OCI-LY7 (cell line): ENCODE measurements at places on chromosomes 16 and 17.

DNA sequence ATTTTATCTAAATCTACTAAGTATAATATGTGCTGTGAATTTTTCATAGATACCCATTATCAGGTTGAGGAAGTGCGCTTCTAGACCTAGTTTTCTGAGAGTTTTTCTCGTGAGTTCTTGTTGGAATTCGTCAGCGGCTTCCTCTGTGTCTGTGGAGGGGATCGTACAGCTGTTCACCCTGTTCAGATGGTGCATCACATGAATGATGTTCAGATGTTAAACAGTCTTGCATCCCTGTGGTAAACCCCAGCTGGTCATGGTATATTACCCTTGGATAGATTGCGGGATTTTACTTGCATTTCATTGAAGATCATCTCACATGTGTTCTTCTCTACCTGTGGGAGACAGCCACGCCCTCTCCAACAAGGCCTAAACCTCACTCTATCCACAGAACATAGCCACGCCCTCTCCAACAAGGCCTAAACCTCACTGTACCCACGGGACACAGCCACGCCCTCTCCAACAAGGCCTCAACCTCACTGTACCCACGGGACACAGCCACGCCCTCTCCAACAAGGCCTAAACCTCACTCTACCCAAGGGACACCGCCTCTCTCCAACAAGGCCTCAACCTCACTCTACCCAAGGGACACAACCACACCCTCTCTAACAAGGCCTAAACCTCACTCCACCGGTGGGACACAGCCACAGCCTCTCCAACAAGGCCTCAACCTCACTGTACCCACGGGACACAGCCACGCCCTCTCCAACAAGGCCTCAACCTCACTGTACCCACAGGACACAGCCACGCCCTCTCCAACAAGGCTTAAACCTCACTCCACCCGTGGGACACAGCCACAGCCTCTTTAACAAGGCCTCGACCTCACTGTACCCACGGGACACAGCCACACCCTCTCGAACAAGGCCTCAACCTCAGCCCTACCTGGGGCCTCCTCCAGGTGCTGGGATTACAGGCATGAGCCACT is 180.2 kb upstream of the CHMP6 start:
- no peak for DNase-seq

- DNase-seq: no peak
These were observed 376.4 kb downstream of the SLC39A11 start for GRCh38 chr17:72715906-72716572.

DNA sequence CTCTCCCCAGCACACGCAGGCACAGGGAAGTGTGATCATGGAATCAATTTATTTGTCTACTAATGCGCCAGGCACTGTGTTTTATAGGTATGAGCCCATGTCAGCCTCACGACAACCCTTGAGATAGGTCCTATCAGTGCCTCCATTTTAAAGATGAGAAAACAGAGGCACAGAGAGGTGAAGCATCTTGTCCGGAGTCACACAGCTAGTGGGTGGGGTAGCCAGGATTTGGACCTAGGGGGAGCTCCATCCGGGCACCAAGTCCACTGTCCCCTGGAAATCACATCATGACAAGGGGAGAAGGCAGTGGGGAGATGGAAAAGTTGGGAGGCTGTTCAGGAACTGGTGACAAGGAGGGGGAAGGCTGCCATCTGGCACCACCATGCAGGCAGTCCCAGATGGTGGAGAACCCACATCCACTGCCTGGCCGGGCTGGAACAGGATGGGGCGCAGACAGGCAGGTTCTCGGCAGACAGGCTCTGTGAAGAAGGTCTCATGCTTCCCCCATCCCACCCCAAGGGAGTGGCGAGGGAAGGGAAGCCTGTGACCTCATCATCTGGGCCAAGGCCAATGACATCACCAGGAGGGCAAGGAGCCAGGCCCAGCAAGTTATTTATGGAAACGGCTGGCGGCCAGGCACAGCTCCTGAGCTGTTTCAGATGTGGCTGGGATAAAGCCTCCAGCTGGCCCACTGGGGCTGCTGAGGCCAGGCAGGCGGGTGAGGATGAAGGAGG is 126.0 kb upstream of the SDK2 start:
- DNase-seq: no peak

DNA sequence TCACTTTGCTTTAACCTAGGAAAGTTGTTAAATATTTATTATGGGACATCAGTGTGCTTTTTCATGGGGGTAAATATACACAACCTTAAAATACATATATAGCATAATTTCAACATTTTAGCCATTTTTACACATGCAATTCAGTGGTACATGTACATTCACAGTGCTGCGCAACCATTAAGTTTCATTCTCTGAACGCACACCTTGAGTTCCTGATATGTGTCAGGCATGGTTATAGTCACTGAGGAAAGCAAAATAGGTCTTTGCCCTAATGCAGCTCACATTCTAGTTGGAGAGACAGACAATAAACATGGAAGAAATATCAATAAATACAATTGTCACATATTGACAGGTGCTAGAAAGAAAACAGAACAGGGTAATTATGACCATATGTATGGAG is 12.8 kb upstream of the CNEP1R1 start:
- DNase-seq: no peak

DNA sequence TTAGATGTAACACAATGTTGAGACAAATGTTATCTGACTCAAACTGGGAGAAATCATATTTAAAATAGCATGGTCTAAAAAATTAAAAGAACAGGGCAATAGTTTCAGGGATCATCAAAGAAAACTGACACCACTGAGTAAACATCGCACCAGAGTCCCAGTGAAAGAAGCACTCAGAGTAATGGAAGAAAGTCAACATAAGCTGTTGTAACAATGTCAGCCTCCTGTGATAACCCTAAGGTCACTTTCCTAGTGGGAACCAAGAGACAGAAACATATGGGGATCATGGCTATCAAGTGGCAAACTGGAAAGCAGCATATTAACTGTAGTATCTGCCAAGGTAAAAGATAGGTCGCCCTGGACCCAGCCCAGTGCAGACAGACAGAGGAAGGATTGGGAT is 160.8 kb downstream of the CA10 start:
- no peak for DNase-seq

DNA sequence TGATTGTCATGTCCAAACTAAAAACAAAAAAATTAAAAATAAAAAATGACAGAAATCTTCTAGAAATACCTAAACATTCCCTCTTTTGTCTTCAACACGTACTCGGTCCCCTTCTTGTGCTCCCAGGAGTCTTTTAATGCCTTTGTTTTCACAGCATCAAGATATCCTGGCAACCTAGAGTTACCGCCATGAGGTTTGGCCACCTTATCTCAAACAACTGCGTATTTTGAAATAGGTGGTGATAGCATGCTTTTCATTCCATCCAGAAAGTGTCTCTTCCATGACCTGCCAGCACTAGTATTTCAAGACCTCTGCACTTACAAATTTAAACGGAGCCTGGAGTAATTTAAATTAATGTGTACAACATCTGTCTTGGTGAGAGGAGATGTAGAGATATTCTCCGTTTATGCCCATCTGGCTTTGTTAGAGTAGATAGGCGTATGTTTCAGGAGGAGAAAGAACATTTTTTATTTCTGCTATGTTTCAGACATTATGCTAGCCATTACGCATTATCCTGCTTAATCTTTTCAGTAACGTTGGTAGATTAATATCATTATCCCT is 42.0 kb downstream of the RBFOX1 start:
- DNase-seq: no peak

- DNase-seq: no peak
These were observed 64.7 kb downstream of the ZFHX3 start for GRCh38 chr16:72983241-72983640.

GRCh38 chr17:10821054-10821453 is 16.8 kb downstream of the PIRT start:
- DNase-seq: no peak

GRCh38 chr16:8864480-8865110 is 4.2 kb downstream of the CARHSP1 start:
- no peak for DNase-seq

- DNase-seq: no peak
These were observed 349.9 kb downstream of the CPPED1 start for GRCh38 chr16:12453832-12454231.

DNA sequence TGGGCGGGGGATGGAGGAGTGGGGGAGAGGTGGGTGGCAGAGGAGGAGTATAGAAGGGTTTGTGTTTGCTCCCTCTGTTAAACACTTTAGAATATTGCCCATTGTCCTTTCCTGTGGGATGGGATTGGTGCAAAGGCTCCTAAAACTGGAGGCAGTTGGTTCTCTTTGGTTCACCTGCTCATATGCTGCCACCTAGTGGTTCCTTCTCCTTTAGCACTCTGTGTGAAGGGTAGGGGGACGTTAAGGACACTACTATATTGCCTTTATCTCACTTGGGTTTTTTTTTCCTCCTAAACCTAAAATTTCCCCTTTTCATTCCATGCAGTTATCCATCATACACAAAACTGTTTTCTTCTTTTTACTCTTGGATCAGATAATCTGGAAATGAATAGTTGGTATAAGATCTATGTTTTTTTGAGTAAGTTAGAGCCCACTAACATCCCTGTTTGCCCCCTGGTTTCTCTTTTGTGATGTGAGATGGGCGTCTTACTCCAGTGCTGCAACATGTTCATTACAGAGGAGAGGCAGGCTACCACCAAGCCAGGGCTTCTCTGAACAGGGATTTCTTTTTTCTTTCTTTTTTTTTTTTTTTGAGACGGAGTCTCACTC is 23.8 kb downstream of the SNX11 start:
- peak; percentile 77 for DNase-seq

GRCh38 chr17:17088086-17088485 is 45.8 kb downstream of the MPRIP start:
- DNase-seq: no peak

- no peak for DNase-seq
These were observed 700 bp downstream of the TLCD2 start for GRCh38 chr17:1709403-1709951.

DNA sequence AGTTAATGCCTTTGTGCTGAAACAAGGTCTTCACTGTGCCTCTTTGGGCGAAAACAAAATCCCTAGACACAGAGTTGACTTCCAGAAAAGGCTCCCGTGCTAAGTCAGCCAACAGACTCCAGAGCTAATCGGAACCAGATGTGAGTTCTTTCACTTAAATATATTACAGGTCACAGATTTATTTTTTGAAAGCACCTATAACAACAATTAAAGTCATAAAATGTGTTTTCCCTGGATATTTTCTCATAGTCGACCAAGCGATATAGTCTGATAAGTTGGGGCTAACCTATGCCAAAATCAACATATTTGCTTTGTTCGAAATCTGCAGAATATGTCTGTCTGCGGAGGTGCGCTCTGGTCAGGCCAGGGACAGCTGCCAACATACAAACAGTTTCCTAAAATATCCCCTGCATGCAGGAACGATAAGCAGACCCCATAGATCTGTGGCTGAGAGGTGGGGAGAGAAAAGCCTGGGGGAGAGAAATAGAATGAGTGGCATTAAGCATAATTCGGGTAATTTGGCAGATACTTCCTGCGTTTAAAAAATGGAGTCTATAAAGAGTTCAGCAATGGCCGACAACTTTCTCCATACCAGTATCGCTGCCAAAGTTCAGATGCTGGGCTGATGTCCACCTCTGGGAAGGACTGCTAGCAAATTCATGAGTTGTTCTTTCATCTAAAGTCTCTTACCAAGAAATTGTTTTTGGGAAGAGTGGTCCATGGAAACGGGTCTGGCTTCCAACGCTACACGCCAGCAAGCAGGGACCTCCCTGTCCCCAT is 50.8 kb upstream of the MYH10 start:
- DNase-seq: no peak

DNA sequence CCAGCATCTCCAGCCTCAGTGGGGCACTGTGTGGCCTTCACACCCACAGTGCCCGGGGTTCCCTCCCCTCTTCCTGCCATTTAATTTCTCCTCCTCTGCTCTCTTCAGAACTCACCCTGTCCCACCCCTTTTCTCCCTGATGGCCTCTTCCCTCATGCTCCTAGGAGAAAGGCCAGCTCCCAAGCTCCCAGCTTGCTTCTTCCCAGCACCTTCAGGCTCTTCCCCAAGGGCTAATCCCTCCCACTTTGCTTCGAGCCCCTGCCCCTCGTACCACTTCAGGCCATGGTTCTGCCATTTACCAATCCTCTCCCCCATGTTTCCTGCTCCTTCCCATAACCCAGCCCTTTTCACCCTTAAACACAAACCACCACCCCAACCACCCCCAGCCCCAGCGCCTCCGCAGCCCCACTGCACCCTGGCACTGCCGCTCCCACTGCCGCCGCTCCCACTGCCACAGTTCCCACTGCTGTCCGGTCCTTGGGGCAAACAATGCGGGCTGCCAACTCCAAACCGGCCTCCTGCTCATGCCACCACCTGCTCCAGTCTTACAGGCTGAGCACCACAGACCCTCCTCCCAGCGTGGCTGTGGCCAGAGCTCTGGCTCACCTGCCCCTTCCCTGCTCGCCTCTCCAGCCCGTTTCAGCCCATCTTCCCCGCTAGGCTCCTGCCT is 28.6 kb downstream of the ADAM11 start:
- DNase-seq: no peak

- no peak for DNase-seq
These were observed 52.1 kb downstream of the USP10 start for GRCh38 chr16:84751947-84752346.

- no peak for DNase-seq
These were observed 497.1 kb upstream of the CDH11 start for GRCh38 chr16:65618931-65619330.

- DNase-seq: peak; percentile 81
These were observed 34.9 kb upstream of the ZNF469 start for GRCh38 chr16:88347656-88348376.

DNA sequence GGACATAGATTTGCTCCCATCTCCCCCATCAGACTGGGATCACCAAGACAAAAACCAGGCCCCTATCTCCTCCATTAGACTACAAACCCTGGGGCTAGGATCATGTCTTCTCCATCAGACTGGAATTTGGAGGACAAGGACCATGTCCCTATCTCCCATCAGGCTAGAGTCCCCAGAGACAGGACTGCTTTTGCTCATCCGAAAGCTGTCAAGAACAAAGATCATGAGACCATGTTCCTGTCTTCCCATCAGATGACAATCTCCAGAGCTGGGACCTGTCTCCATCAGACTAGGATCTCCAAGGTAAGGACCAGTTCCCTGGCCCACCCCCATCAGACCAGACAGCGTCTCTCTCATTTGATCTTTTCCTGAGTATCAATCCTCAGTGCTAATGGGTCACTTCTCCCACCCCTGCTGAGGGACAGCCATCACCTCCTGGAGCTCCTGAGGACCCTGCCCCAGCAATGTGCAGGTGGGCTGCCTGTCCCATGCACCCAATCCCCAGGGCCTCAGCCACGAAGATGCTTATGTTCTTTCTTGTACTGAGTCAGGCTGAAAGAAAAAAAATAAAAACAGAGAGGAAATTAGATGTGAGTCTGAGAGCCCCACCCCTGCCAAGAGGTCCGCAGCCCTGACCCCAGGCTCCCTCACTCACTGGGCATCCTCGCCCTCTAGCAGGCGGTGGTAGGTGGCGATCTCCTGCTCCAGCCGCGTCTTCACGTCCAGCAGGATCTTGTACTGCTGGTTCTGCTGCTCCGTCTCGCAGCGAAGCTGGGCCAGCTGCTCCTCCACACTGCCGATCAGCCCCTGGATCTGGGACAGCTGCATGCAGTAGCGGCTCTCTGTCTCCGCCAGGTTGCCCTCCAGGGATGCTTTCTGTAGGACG is 90.3 kb downstream of the GOSR1 start:
- no peak for DNase-seq
